ENCODE measurements at places on chromosomes 6 and 20.

DNA sequence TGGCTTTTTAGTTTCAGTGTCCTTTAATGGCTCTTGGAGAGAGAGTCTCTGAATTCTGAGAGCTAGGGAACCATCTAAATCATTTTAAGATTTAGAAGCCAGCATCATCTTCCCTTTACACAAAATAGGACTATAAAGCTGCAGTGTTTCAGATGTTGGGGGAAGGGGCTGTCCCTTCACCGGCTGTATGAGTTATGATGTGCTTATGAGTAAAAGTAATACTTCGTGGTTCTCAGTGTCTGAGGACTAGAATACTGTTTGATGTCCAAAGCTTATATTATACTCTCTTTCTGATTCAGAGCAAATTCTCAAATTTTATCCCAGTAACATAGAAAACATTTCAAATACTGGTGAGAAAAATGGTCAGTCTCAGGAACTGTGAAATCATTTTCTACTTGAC is 63.5 kb upstream of the FAM8A1 start:
- peak; percentile 43 for DNase-seq

- DNase-seq = no peak
Measured at GRCh38 chr6:117451671-117452070, 25.9 kb upstream of the ROS1 start.

- DNase-seq = no peak
Measured at GRCh38 chr6:2205396-2205795, 40.0 kb downstream of the GMDS start.

GRCh38 chr20:10172998-10173655 is 45.5 kb upstream of the SNAP25 start:
- no peak for DNase-seq

GRCh38 chr20:34970193-34970840 is 14.6 kb downstream of the MYH7B start:
- DNase-seq = no peak

- DNase-seq = peak; percentile 82
Measured at GRCh38 chr20:45933266-45934045, 1.0 kb upstream of the PCIF1 start.

DNA sequence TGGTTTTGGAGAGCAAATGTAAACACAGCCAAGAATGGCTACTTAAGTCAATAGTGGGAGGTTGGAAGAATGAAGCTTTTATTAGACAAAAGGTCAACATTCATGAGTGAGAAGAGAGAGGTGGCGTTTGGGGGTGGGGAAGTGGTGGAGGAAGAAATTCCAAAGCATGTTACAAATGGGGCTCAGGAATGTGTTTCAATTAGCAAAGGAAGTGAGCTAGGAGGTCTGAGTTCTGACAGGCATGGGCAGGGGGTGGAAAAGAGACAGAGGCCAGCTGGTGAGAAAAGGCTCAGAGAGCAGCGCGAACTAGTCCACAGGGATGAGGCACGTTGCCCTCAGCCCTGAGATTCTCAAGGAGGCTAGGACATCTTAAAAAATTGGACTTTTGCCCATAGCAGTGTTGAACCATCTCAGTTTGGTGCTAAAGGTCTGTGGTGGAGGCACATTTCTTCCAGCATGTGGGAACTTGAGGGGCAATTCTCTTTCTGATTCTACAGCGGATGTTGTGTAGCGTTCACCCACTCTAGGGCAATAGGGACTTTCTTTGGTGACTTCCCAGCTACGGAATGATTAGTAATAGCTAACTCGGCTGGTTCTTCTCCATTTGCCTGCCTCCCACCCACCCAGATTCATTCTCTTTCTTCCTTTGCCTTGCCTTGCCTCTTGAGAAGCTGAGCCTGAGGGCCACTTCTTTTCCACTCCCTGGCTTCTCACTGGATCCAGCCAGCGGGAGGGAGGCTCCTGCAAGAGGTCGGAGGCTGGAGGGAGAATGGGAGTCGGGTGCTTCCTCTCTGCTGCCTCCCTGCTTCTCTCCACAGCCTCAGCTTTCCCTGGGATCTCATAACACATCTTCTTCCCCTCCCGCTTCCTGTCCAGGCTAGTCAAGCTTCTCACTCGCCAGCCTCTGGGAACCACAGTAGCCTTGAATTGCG is 45.1 kb upstream of the NEDD9 start:
- DNase-seq = peak; percentile 83

- DNase-seq = no peak
Measured at GRCh38 chr20:33296206-33296605, 13.2 kb downstream of the BPIFB1 start.

DNA sequence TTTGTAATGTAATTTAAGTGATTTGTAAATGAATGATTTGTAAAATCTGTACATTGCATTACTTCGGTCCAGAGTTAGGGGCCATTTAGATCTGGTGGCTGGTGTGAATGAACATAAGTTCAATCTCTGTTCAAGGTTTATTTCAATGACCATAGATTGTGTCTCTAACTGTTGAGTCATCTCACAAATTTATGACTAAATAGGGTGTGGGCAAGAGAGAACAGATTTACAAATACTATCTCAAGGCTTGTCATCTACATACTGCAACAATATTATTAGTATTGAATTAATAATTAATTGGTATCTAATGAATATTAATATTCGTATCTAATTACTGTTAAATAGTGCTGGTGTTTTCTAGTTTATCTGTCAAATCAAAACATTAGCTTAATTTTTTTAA is 115.3 kb upstream of the EDN1 start:
- DNase-seq = no peak

GRCh38 chr6:3343089-3343883 is 84.5 kb downstream of the PSMG4 start:
- no peak for DNase-seq

DNA sequence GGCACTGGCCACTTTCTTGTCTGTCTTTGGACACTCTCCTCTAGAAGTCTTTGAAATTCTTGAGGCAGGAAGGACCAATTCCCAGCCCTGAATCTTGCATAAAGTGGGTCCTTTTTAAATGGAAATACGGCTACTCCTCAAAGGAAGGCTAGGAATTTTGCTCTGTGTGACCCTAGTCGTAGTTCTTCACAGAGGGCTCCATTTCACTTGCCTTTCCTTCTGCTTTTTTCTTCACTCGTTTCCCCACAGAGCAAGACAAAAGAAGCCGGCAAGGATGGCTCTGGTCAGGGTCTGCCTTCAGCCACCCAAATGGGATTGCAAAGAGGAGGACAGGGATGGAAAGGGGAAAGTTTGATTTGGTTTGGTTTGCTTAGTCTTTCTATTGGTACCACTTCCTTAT is 25.8 kb downstream of the HLA-E start:
- no peak for DNase-seq

- no peak for DNase-seq
Measured at GRCh38 chr6:158654498-158654897, 4.6 kb downstream of the SYTL3 start.

DNA sequence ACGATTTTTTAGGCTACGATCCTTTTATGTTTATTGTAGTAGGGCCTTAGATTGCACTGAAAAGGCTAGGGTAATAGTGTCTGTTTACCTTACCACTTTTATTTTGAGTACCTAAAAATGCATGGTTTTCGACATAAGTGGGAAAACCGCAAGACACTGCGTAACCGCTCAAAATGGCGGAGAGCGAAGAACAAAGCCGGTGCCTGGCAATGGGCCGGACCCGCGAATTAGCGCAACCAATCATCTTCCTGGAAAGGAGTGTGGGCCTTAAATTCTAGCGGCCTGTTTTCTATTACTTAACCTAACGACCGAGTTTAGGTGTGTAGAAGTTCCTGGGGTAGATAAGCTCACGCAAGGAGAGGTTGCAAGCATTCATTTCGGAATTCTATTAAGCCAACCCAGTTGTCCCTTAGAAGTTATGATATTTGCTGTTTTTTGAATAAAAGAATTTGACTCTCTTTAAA is 118.0 kb downstream of the HFE start:
- DNase-seq = peak; percentile 72

- no peak for DNase-seq
Measured at GRCh38 chr20:4835244-4836177, 113.8 kb downstream of the PRND start.

DNA sequence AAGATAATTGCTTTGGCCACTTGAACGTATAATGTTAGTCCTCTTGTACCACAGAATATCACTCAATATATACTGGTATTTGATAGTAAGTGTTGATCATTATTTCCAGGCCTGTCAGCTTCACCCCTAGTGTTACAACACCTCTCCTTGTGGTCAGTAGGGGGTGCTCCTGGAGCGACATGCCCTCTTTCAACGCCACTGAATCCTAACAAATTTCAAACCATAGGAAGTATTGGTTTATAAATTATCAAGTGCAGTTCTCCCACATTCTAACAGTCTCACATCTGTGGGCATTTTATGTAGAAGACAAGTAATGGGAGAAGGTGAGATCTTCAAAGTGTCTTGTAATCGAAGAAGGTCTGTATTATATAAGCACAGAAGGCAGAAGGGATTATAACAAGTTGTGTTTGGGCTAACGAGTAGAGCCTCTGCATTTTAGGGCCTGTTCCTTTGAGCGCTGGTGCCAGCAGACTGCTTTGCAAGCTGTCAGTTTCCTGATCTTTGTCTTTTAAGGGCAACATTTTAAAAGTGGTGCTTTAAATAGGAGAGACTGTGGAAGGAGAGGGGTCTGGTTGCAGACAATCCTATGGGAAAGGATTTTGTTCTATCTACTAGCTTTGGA is 57.1 kb upstream of the CEP162 start:
- DNase-seq = peak; percentile 20

- no peak for DNase-seq
Measured at GRCh38 chr6:134729561-134729960, 220.3 kb downstream of the ALDH8A1 start.

DNA sequence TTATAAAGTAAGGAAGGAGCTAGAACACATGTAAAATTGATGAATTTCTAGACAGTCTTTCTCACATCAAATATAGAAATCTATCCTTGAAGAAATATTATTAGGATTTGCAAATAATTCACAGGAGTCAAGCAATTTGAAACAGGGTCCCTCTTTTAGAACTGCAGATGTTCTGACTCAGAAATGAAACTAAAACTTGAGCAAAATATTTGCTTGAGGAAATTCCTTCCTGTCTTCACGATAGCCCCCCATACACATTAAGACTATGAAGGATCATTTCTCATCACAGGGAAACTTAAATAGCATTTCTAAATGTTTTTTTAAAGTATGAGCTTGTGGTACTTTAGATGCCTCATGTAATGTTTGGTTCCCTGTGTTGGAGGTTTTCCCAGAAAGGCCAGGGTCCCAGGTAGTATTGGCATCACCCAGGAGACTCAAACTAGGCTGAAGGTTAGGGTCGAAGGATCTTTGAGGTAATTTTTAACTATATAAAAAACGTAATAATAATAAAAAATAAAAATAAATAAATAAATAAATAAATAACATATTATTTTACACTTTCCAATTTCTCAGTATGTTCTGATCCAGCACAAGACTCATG is 144.0 kb upstream of the TBX18 start:
- DNase-seq = no peak

DNA sequence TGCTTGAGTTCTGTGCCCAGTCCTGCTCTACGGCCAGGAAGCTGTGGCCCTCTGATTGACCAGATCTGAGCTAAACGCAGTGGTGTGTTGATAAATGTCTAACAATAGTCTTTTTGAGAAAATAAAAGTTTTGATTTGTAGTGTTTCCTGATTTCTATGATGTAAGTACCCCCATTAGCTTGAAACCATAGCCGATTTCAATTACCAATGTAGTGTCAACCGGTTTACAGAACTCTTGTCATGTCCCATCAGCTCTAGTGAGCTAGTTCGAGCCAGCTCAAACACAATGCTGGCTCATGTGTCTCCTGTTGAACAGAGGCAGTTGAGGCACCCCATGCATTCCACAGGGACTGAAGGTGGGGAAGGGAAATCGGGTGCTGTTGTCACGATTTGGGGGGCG is 56.7 kb upstream of the ZMYND8 start:
- no peak for DNase-seq

DNA sequence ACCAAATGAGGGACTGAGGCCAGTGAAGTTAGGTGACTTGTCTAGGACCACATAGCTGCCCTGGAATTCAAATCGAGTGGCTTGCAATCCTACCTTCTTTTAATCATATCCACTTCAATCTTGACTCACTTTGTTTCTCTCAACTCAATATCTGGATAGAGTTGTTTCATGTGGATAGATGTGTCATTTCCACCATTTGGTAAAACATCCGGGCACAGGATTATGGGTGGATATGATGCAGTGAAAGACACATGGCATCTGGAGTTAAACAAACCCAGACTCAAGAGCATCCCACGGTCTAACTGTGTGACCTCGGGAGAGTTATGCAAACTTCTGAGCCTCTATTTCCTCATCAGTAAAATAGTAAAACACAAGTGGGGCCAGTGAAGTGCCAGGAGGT is 103.6 kb upstream of the CNKSR3 start:
- no peak for DNase-seq

GRCh38 chr20:24542721-24543120 is 73.3 kb downstream of the SYNDIG1 start:
- DNase-seq = no peak

DNA sequence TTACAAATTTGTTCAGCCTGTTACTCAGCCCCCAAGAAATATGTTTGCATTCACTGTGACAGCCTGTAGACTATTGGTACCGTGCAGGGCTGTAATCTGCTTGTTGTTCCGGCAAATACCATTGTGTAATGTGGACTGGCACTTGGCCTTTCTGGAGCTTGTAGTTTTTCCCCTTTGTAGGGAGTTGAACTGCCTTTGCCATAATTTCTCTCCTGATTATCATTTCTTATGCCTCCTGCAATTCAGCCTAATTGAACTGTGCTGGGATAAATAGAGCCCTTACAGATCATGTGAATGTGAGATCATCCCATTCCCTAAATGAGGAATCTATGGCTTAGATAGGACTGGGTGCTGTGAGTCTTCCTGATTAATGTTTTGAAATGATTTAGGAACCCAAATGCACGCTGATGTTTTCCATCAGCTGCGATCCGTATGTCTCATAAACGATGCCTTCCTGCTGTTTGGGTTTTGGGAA is 185.1 kb downstream of the JARID2 start:
- DNase-seq = no peak

GRCh38 chr20:44914924-44915323 is 5.1 kb downstream of the PABPC1L start:
- no peak for DNase-seq

DNA sequence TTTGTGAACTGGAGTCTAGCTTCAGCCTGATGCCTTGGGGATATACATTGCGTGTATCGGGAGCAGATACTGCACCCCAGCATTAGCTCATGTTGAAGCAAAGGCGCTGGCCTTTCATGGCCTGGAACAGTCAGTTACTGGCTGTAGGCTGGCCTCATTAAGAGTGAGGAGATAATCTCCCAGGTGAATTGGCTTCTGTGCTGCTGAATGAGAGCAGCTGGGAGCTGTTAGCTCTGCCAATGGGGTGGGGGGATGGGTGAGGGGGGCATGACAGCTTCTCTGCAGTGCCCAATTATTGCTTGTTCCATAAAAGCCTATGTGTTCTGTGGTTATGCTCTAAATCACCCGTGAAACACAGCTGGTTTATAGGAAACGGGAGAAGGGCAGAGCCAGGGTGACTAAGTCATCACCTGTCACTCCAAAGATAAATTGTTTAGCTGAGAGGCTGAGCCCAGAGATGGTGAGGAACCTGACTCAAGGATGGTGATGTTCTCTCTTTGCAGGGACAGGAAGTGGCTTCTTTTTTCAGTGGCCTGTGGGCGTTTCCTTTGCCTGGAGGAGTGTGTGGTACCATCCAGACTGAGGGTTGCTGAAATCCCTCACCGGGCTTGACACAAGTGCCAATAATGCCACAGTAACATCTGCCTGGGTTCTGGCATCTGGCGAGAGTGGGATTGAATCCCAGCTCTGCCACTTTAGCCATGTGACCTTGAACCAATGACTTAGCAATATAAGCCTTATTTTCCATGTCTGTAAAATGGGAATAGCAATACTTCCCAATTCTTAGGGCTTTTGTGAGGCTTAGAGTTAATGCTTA is 170.8 kb downstream of the BCAS1 start:
- DNase-seq = peak; percentile 49
